SJSA1 (cell line): ENCODE measurements at places on chromosomes 3 and 15. TPM values are rescaled to one million over a fixed set of nuclear protein-coding genes. Genes with fewer than 3 reads are reported as not detected.

GRCh38 chr3:196492080-196492479, 11.5 kb downstream of the RNF168 start:
- DNase-seq, result no peak

SPINK8 gene
- not detected in 2 replicates for total RNA-seq

NPAP1 gene
- total RNA-seq, result not detected in 2 replicates

DNA sequence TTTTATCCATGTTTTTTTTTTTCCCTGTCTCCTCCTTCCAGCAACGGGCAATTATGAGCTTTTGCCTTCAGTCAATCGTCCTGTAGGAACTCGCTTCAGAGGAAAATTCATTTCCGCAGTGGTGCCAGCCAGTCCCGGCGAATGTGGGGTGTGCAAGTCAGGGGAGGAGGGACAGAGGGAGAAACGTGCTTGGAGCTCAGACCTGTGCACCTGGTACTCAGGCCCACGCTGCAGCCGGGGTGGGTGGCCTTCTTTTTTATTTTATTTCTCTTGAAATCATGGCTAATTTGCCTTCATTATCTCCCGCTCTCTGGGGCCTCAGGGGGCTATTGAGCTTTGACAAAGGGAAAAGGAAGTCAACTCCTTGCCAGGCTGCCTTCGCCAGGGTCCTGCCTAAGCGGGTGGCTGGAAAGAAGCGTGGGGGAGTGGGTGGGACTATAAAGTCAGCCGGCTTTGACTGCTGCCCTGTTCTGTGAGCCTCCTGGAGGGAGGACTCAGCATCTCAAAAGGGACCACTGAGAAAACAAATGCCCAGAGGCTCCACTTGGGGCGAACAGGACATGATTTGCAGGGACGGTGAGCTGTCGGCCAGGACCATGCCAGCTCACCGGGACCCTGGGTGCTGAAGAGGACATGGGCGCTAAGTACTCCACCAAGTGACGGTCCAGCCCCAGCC, 5.5 kb downstream of the GRIP2 start:
- no peak for DNase-seq

DNA sequence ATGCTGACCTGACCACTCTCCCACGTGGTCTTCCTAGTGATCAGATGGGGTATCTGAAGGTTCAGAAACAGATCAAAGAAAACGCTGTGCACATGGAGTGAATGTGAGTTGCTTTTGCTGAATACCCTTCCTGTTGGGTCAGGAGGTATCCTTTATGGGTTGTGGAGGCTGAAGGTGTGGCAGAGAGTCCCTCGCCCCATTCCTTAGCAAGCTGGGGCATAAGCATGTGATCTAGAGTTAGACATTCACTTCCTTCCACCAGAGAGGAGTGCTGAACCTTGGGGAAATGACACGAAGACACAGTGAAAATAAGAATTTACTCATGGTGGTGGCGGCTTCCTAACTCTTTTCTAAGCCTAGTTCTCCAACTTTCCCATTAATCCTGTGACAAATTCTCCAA, 27.8 kb upstream of the SPTBN5 start:
- no peak for DNase-seq

DNA sequence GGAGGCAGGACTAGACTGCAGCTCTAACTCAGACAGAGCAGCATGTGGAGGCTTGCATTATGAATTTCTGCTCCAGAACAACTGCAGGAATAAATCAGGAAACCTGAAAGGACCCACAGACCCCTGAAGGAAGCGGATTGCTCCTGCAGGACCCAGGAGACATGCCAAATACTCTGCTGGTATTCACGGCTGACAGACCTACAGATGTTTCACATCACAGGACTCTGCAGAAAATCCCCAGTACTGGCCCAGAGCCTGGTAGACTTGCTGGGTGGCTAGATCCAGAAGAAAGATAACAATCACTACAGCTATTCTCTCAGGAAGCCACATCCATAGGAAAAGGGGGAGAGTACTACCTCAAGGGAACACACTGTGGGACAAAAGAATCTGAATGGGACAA, 942.1 kb downstream of the AGBL1 start:
- no peak for DNase-seq

IL20RB gene
- total RNA-seq, result 3.2 and 3.6 TPM in 2 replicates

DNA sequence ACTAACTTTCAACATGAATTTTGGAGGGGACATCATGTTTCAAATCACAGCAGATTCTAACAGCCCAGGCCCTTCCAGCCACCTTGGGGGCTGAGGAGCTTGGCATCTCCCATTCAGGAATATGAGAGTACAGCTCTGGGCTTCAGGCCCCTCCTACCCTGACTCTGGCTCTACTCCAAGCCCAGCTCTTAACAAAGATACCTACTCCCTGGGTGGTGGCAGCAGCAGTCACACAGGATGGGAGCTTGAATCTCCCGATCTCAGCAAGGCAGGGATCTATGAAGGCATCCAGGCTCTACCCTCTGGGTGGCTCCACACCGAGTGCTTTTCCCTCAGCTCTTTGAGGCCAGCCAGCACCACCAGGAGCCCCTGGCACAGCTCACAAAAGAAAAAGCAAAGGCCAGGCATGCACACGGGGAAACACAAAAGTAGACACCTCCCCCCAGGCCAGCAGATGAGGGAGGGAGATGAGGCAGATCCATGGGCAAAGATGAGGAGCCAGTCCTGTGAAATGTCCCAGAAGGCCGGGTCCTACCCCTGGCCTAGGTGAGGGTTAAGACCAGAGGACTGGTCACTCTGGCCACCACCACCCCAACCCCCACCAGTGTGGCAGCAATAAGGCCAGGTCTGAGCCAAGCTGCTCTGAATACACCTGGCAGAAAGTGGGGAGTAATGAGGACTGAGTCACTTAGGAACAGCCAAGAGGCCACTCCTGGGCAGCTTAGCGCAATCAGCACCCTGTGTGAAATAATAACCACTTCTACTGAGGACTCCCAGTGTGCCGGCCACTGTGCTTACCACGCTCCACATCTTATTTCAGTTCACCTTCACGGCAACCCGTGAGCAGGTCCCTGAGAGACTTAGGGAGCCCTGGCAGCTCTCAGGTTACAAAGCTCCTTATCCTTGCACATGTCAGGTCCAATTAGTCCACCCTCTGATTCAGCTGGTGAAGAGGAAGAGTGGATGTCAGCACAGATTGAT, 24.3 kb downstream of the PLA2G4F start:
- peak; percentile 29 for DNase-seq

DNA sequence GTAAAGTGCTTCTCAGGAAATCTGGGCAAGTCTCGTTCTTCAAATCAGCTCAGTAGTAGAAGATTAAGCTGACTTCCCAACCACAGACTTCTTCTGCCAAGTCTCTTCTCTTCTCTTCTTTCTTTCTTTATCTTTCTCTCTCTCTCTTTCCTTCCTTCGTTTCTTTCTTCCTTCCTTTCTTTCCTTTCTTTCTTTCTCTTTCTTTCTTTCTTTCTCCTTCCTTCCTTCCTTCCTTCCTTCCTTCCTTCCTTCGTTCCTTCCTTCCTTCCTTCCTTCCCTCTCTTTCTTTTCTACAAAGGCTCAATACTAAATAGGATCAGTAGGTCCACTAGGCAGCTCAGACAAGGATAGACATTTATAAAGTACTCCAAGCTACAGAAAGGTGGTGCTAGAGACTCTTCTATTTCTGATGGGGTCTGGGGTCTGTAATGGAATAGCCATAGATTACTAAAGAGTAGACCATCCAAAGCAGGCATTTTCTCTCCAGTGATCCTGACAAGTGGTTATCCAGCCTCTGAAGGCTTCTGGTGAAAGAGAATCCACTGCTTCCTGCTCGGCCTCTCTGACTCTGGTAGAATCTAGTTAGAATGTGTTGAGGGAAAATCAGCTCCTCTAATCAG, 100.8 kb downstream of the TPRG1 start:
- DNase-seq, result no peak

DNA sequence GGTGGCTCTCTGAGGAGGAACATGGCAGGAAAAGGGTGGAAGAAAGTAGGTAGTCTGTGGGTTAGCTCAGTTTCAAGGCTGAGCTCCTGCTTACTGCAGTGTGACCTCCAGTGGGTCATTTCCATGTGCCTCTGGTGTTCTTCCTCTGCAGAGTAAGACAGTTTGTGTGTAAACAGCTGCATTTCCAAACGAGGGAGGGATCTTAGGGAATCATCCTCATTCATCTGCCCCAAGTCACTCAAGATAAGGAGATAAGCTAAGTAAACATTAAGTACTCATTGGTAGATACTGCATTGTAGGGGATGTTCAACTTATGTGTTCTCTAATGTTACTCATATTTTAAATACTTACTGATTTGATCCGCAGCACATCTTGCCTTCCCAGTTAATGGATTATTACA, 83.6 kb downstream of the CLSTN2 start:
- DNase-seq, result no peak

GPR160 gene
- 0.89 TPM in 1 of 2 replicates, not detected in the other for total RNA-seq

DNA sequence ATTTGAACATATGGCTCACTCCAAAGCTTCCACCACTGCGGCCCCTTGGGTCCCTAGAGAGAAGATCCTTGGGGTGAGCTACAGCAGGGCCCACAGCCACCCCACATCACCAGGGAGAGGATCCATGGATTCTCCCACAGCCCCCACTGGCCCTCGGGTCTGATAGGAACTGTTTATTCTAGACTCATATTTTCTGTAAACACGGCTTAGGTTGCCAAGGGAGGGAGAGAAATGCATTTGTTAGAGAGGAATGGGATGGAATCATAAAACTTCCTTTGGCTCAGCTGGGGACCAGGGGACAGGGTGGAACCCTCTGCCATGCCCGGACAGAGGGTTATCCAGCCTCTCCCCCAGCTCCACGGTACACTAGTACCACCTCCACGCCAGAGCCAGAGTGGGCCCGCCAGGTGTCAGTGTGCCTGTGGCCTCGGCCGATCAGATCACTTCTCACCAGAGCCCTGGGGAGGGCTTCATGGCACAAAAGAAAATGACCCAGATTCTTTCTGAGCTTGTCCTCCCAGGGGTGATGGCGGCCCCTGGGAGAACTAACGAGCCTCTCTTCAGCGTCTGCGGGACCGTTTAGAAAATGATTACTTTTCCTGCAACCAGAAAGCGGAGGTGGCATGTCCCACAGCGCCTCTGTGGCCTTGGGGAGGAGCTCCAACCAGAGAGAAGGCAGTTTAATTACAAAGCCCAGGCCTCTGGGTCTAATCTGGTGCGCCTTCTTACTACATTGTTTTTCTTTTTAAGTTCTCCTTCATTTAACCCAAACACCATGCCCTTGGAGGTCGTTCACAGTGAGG, 33.7 kb downstream of the ADCY5 start:
- no peak for DNase-seq

DNA sequence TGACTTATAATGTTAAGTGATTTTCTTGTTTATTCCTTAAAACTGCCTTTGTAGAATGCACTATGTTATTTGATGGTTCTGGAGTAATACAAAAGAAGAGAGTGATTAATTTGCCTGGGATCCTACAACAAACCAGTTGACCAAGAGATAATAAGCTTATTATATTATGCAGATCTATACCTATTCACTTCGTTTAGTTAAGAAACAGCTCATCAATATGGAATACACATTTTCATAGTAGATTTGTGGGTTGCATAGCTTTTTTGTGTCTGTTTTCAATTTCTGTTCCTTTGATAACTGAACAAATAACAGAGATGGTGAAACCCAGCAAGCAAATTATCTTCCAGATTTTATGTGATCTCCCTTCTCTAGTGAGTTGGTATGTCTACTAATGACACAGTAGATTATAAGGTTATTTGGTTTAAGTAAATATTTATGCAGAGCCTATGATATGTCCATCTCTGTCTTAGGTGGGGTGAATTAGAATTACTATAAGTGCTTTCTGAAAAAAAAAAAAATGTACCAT, 443.3 kb upstream of the TPRG1 start:
- DNase-seq, result no peak

DNA sequence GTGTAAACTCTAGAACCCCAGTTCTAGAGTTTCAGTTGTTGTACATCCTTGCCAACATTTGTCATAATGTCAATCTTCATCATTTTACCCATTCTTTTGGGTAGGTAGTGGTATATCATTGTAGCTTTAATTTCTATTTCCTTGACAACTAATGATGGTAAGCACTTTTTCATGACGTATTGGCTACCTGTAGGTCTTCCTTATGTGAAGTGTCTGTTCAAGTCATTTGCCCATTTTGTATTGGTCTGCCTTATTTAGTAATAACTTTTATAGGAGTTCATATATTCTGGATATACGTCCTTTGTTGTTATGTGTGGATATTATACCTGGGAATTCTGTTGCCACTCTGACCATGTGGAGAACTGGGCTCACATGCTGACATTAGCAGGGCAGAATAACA, 73.8 kb upstream of the ACTC1 start:
- no peak for DNase-seq

DNA sequence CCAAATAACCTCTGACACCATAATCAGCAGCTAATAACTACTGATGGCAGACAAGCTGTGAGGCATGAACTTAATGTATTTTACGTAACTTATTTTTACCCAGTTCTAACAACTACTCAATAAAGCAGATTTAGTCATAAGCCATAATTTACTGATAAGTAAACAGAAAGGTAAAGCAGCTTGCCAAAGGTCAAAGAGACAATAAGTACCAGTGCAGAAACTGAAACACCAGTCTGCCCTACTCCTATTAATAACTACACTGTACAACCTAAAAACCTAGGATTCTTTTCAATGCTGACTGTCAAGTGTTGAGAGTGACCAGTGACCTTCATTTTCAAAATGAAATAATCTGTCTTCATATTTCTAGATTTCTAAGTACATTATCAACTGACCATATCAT, 152.2 kb downstream of the NR2E3 start:
- no peak for DNase-seq

ZKSCAN7 gene
- 4.1 and 4.4 TPM in 2 replicates for total RNA-seq

EDEM1 gene
- total RNA-seq, result 9.7 and 18.5 TPM in 2 replicates

RPUSD2 gene
- 16.4 and 25.9 TPM in 2 replicates for total RNA-seq

GRCh38 chr3:127590282-127590592, 296 bp downstream of the TPRA1 start:
- DNase-seq, result no peak

- peak; percentile 60 for DNase-seq
These were observed 117.4 kb downstream of the TIGIT start for GRCh38 chr3:114411190-114411668.

DNA sequence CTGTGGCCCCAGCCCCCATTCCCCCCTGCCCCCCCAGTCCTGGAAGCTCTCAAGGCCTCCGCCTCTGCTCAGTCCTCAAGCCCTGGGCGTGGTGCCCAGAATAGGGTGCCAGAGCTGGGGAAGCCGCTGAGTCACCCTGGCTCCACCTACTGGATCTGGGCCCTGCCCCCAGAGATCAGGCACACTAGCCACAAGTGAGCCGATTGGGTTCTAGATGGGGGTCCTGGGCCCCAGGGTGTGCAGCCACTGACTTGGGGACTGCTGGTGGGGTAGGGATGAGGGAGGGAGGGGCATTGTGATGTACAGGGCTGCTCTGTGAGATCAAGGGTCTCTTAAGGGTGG, 5.7 kb downstream of the EIF4G1 start:
- DNase-seq, result peak; percentile 96

DUOX2 gene
- not detected in 2 replicates for total RNA-seq

LINGO1 gene
- not detected in 2 replicates for total RNA-seq

DNA sequence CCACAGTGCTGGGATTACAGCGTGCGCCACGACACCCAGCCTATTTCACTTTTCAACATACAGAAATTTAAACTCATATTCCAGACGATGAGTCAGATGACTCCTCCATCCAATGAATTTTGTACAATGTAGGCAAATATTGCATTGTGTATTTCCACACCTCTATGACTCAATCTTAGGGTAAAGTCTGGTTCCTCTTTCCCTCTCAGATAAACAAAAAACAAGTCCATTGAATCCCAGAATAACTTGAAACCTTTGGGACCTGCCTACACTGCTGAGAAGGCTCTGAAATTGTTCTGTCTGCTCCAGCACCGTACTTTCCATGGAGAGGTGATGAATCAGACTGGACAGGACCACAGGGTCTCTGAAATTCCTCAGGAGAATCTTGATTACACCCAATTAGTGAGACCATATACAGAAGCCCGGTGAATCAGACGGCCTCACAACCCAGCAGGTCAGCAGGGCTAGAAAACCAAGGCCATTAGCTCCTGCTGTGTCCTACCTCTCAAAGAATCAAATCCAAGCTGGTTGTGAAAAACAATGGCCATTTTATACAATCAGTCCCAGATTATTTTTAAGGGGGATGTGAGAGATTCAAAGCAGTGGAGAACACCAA, 112.6 kb downstream of the ERC2 start:
- peak; percentile 25 for DNase-seq
